ENCODE measurements at places on chromosomes 7 and 10. TPM values are rescaled to one million over a fixed set of nuclear protein-coding genes. Genes with fewer than 3 reads are reported as not detected.

The VIPR2 gene
- total RNA-seq, result not detected

The HOXA4 gene
- 1.7 TPM for total RNA-seq

The NODAL gene
- not detected for total RNA-seq

The NPY4R2 gene
- 25.1 TPM for total RNA-seq

The NUTM2E gene
- 0.31 TPM for total RNA-seq

The LAMB1 gene
- total RNA-seq, result 108 TPM

The C10orf67 gene
- not detected for total RNA-seq

The ITPRIP gene
- total RNA-seq, result 60.7 TPM

The ZNF853 gene
- 2.0 TPM for total RNA-seq

Measured in A549 treated with Mapracorat at 1 μM for 4 hours (cell line).